D341Med (cell line): ENCODE measurements at places on chromosomes 12 and 14.

DNA sequence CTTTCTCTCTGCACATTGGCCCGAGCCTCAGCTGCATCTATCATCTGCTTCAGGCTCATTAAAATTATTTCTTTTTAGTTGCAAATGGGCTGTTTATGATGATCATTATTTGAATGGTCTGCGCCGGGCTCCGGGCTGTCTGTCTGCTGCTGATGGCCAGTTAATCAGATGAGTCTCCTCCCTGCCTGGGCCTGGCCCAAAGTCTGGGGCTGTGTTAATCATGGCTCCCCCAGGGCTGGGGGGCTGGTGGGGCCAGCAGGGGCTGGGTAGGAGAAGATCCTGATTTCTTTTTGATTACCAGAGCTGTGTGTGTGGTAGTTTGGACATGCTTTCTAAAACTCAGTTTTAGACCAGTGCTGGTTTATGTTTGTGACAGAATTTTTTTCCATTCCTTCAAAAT lies 159.1 kb downstream of the PHETA1 start:
- no peak for DNase-seq

DNA sequence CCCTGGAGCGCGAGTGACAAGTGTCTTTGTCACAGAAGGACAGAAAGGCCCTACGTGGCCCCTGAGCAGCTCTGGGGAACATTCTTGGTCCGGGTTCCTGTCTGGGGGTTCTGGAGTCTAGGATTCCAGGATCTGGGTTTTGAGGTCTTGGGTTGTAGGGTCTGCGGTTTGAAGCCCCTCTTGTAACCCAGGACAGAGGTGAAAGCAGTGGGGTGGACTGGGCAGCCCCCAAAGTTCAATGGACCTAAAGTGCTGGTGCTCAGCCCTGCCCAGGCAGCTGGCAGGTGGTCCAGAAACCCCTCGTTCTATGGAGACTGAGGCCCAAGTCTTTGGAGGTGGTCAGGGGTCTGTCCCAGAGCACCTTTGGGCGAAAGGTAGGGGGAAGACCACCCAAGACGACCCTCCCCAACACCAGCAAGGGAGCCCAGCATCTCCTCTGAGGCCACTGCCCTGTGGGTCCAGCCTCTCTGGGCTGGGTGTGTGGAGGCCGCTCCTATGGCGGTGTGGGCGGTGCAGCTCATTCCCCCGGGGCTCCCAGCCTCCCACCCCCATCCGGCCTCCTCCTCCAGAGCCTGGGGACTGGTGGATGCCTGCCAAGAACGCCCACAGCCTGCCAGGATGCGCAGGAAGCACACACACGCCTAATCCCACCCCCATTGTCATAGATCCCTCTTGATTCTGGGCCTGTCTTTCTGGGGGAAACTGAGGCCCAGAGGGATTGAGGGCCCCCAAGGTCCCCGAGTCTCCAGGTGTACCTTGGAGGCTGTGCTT lies 30.2 kb upstream of the ANKRD9 start:
- peak; percentile 93 for DNase-seq

- no peak for DNase-seq
Measured at GRCh38 chr14:100015251-100015655, 50.0 kb upstream of the EVL start.

DNA sequence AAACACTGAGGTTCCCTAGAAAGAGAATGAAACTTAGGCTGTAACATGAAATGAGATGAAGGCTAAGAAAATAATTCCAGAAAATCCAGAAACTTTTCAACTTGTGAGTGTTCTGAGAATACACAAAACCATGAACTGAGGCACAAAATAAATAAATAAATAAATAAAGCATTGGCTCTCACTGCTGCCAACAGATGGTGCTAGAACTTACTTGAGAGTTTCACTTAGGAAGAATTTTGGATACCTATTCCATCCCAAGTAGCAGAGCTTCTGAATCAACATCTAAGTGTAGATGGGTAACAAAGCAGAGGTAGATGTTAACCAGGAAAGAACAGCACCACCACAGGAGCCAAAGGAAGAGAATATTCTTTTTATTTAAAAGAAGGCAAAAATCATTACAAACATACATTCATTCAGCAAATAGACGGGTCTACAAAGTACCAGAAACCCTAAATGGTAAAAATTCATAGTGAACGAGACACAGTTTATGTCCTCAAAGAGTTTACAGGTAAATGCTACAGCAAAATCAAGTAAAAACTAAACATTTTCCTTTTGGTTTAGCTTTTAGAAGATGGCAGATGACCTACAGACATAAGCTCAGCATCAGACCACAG lies 16.7 kb downstream of the EPS8 start:
- DNase-seq = peak; percentile 24

DNA sequence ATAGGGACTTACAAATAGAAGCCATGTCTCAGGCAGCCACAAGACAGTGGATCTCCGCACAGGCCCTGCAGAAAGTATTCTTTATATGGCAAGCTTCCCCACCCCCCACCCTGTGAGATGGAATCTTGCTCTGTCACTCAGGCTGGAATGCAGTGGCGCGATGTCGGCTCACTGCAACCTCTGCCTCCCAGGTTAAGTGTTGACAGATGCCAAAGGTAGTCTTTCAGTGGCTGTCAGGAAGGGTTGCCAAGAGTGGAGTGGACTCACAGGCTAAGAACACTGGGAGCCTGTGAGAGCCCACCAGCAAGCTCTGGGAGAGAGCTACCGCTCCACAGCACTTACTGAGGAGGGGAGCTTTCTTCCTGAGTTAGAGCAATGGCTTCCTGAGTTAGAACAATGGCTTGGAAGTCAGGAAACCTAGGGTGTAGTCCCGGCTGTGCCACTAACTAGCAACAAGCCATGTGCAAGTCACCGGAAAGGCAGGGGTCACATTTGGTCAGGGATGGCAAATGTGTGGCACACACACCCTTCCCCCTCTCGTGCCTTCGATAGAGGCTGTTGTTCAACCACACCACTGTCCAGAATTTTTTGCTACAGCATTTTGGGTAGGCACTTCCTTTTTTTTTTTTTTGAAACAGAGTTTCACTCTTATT lies 2.6 kb downstream of the RNASE1 start:
- DNase-seq = no peak

GRCh38 chr14:59336706-59337105 lies 128.5 kb downstream of the GPR135 start:
- DNase-seq = no peak

DNA sequence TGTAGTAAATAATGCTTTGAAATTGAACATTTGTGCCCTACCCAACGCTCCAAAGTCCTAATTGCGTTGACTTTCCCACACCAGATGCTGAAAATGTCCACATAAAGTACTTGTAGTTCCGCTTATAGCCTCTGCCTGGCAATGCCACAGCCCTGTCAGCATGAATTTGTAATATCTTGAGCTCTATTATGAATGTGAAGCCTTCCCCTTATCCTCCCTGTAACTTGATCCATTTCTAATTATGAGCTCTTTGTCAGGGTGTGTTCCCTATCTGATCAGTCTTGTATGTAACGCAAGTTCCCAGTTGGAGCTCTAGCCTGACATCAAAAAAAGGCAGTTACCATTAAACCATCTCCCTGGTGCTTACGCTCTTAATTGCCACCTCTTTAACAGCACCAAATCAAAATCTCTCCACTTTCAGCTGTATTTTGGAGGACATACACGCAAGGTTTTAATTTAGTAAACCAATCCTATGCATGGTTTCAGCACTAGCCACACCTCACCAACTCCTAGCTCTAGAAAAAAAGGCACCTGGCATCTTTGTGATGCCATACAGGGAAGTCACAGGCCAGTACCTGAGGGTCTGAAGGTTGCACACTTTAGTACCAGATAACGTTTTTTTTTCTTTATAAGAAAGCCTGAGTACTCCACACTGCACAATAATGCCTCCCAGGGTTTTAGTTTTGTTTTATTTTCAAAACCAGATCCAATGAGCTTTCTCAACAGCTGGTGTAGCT lies 69.3 kb downstream of the EEA1 start:
- DNase-seq = no peak

DNA sequence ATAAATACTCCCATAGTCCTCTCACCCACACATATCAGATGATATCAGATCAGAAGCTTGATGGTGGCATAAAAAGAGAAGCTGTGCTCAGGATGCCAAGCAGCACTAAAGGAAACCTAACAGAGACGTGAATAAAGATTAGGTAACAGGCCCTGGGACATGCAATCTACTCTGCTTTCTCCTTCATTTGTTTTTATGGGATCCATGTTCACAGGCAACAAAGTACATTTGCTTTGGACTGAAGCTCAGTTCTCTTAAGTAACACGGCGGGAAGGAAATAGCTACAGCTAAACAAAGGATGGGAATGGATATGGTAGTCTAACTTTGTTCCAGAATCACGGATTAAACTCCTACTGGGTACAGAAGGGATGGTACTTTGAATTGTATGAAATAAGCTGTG lies 119.5 kb downstream of the TTC7B start:
- no peak for DNase-seq

- DNase-seq = no peak
Measured at GRCh38 chr12:120955232-120955631, 23.1 kb upstream of the HNF1A start.

GRCh38 chr12:45914090-45914489 lies 76.3 kb downstream of the SCAF11 start:
- peak; percentile 41 for DNase-seq

- DNase-seq = no peak
Measured at GRCh38 chr14:39957987-39958386, 525.8 kb upstream of the FBXO33 start.

DNA sequence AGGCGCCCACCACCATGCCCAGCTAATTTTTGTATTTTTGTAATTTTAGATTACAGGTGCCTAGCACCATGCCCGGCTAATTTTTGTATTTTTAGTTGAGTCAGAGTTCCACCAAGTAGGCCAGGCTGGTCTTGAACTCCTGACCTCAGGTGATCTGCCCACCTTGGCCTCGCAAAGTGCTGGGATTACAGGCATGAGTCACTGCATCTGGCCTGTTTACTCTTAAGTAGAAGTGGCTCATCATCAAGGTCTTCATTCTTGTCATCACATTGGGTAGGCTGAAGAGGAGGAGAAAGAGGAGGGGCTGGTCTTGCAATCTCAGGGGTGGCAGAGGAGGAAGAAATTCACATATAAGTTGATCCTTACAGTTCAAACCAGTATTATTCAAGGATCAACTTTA lies 152.4 kb upstream of the ATP2B1 start:
- no peak for DNase-seq

DNA sequence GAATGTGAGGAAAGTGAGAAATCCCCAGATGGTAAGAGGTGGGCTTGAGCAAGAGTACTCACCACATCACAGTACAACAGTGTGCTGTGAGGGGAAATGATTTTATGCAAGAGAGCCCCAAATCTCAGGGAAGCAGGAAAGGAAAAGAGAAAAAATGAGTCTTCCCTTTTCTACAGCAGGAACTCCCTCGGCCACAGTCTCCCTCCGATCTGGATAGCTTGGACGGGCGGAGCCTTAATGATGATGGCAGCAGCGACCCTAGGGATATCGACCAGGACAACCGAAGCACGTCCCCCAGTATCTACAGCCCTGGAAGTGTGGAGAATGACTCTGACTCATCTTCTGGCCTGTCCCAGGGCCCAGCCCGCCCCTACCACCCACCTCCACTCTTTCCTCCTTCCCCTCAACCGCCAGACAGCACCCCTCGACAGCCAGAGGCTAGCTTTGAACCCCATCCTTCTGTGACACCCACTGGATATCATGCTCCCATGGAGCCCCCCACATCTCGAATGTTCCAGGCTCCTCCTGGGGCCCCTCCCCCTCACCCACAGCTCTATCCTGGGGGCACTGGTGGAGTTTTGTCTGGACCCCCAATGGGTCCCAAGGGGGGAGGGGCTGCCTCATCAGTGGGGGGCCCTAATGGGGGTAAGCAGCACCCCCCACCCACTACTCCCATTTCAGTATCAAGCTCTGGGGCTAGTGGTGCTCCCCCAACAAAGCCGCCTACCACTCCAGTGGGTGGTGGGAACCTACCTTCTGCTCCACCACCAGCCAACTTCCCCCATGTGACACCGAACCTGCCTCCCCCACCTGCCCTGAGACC lies 7.8 kb downstream of the ATN1 start:
- DNase-seq = no peak

DNA sequence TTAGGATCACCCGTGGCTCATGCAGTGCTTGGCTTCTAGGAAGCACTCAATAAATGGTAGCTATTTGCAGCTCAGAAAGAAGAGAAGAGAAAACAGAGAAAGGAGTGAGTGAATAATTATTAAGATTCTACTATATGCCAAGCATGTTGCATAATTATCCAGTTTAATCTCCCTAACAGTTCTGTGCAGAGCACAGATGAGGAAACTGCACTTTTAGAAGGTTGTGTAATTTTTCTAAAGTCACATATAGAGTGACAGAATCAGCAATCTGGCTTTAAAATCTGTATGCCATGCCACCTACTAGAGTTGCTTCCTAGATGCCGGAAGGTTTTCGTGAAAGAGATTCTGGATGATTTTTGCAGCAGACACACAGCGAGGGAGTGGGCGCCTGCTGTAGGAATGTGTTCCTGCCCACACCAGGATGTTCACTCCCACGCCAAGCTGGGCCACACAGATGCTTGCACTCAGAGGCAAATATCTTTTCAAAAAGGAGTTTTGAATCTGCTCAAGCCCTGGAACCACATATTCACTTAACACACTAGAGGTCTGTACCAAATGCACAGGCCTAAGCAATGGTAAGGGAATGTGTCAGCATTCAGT lies 50.2 kb upstream of the SMCO2 start:
- DNase-seq = no peak

- DNase-seq = no peak
Measured at GRCh38 chr14:91872011-91872501, 4.7 kb upstream of the TC2N start.

- DNase-seq = no peak
Measured at GRCh38 chr12:117977373-117977772, 8.6 kb upstream of the KSR2 start.

GRCh38 chr14:98957211-98958047 lies 314.6 kb downstream of the BCL11B start:
- no peak for DNase-seq

- no peak for DNase-seq
Measured at GRCh38 chr14:31933716-31934115, 143.4 kb upstream of the ARHGAP5 start.

- no peak for DNase-seq
Measured at GRCh38 chr12:122201381-122201780, 2.1 kb upstream of the B3GNT4 start.

- DNase-seq = no peak
Measured at GRCh38 chr12:51082561-51083125, 753 bp downstream of the CSRNP2 start.

GRCh38 chr12:131211340-131211938 lies 257.7 kb downstream of the ADGRD1 start:
- no peak for DNase-seq

- no peak for DNase-seq
Measured at GRCh38 chr14:29847056-29847380, 80.6 kb downstream of the PRKD1 start.

- DNase-seq = no peak
Measured at GRCh38 chr14:68362846-68363245, 430.0 kb downstream of the ZFP36L1 start.

GRCh38 chr12:110917961-110918360 lies 2.4 kb downstream of the MYL2 start:
- no peak for DNase-seq

- peak; percentile 24 for DNase-seq
Measured at GRCh38 chr12:121530600-121531355, 50.0 kb downstream of the KDM2B start.

DNA sequence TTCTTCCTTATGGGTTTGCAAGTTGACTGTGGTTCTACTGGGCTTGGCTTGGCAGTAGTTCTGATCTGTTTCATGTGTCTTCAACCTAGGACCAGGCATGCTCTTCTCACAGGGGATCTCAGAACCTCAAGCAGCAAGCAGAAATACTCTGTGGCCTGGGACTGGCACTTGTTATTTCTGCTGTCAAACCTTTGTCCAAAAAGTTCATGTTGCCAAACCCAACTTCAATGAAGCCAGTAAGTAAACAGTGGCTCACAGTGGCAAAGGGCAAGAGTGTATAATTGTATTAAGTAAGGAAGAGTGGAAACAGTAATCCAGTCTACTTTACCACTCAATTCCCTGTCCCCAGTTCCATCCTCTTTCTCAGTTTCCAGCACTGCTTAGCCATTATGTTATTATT lies 15.7 kb upstream of the HMGA2 start:
- no peak for DNase-seq
